Suprapubic skin (tissue), 4 donors: ENCODE measurements at places on chromosomes 11 and 22. TPM values are rescaled to one million over a fixed set of nuclear protein-coding genes. Genes with fewer than 3 reads are reported as not detected.

DNA sequence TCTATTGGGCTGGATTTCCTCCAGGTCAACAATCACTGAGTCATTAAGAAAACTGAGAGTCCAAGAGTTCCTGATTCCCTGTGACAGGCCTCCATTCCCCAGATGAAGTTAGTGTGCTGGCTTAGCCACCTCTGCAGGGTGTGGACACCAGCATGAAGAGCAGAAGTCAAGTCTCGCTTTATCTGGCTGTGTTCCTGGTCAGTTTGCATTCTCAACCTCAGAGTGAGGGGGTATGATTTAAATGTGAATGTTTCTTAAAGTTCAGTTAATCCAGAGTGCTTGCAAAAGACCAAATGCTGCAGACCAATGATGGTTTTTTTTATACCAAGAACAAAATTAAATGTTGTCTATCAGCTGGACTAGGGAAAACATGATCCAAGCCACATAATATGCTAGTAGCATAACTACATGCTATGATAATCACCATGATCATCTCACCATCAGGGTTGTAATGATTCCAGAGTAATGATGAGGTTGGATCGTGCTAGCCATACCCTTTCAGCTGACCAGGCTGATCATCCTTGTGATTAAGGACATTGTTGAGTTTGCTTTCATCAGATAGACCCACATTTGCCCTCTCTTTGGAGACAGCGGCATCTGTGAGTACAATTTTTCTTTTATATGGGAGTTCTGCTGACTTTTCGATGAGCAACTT, 145.8 kb upstream of the ARHGAP20 start:
- no peak for DNase-seq

DNA sequence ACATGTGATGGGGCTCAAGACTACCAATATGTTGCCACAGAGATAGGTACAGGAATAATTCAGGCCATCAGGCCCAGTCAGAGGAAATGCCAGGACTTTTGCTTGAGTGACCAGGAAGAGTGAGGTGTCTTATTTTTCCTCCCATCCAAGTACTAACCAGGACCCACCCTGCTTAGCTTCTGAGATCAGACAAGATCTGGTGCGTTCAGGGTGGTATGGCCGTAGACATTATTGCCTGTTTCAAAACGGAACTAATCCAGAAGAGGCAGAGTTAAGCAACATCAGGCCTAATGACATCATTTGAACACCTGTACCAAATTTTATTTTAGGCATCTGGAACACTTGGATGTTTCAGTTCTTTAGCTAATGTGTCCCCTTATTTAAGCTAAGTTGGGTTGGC, 205.5 kb upstream of the POU2AF2 start:
- no peak for DNase-seq

GRCh38 chr11:30107899-30108298, 91.1 kb upstream of the KCNA4 start:
- DNase-seq = no peak

DNA sequence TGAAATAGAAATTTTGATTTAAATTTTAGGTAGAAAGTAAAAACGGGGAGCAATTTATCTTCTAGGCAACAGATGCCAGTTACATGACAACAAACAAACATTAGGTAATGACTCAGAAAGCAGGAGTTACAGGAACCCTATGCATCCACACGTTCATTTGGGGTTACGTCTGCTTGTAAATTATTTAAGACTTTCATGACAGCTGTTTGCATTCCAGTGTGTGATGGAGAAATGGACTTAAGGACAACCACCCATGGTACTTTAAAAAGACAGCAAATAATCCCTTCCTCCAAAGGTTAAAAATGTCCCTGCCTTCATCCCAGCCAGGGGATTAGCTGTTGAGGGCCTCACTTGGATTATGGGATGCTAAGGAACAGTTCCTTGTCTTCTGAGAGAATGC, 11.8 kb downstream of the E2F8 start:
- DNase-seq = no peak

Gene GRM5
- total RNA-seq = not detected

DNA sequence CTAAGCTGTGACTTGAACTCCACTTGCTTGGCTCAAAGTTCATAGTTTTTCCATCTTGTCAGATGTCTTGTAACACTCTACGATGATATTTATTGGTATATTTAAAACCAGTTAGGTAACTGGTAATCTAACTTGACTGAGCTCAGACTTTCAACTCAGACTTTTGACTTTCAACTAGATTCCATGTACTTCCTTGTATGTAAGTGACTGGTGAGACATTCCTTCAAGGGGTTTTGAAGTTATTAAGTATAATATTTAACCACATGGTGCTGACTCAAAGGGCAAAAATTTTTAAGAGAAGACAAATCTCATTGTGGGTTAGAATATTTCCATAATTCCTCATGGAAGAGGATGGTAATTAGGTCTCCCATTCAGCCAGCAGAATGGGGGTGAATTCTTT, 631.3 kb upstream of the ANO5 start:
- DNase-seq = no peak

Gene OR52H1
- 2.1 TPM for total RNA-seq
